ENCODE measurements at places on chromosomes 12 and 14.

DNA sequence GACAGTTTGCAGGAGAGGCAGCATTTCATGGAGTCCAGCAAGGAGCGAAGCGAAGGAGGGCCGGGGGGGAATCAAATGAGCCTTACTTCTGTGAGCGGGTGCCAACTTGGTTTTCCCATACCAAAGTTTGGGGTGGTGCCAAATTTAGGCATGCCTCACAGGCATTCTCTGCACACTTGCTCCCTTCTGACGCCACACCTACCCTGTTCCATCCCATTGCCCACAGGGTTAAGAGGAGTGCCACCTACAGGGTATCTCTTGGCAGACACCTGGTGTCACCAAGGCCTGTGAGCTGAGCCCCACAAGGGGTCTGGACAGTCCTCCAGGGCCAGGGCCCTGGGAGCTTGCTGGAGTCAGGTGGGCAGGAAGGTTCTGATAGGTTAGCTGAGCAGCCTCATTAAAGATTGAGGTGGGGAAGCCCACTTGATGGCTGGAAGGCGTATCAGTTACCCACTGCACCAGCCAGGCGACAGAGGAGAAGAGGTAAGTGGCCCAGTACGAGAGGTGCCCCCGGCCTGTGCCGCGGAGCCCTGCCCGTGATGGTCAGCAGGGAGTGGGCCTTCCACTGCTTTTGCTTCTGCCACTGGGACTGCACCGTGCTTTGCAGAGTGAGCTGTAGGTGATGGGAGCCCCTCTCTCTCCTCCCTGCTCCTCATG is 45.2 kb downstream of the DEGS2 start:
- no peak for DNase-seq

DNA sequence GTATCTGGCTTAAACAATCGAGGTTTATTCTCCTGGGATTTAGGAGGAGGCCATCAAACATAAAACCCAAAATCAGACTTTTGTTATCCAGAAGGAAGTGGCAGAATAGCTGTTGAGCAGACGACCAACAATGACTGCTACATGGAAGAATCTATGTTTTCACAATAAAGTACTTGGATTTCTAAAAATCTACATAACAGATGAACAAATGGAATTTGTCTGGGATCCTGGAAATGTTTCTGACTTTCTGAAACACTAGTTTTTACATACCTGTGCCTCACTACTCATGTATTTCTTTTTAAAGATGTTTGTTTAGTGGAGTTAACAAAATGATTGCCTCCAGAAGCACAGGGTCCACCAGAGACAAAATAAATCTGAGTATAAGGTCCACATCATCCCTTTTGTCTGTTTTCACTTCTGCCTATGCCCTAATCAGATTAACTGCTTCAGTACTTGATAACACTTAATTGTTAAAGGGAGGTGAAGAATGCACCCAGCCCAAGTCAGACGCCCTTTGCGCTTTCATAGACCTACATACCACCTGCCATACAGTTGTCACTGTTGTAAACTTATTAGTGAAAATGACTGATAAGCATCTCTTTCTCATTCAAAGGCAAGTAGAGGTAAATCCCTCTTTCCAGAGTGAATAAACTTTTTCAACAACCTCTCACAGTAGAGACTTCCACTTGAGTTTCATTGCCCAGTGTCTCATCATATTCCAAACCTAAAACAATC is 164.6 kb downstream of the EGLN3 start:
- DNase-seq, result peak; percentile 40

DNA sequence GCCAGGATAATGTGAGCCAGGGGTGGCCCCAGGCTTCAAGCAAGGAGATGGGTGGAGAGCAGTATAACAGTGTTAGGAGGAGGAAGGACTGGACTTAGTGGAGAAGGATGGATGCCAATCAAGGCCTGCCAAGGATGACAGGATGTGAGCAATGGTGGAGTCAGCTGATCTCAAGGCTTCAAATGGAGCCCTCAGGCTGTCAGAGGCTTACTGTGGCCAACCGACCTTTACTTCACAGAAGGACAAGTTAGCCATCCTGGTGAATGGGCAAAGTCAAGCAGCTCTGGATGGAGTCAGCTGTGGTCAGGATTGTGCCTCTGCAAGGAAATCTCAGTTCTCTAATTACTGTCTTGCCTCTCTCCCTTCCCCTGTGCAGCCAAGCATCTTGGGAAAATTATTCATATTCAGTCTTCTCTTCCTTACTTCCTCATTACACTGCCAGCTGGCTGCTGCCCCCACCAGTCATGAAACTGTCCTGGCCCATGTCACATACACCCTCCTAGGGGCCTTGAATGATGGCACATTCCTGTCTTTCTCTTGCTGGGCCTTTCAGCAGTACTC is 7.6 kb upstream of the STAT6 start:
- DNase-seq, result no peak

DNA sequence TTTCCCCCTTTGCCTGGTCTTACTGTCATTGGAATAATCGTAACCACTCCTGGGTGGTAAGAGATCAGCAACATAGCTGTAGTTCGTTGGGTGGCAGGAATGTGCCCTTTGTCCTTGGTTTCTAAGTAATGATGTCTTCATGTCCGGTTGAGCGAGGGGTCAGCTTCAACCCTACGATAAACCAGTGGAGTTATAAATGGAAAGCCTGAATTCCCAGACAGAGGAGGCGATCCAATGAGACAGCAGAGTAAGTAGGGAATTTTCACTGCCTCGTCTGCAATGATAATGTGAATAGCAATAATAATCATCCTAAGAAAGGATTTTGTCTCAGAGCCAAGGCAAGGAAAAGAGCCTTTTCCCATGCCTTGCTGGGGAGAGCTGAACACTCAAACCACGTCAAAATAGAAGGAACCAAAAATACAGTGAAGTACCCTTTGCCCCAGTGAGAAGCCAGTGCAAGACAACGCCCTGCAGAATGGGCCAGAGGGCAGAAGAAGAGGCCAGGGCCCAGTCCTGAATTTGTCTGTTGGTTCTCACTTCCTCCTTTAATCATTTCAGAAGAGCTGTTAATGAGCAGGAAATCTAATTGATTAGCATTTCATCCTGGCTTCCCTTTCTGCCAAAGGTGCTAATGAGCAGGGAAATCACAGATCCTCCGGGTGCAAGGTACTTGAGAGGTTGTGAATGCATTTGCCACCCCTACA is 330.7 kb downstream of the CACNA1C start:
- no peak for DNase-seq

- no peak for DNase-seq
Measured at GRCh38 chr12:92718483-92718990, 15.7 kb downstream of the PLEKHG7 start.

DNA sequence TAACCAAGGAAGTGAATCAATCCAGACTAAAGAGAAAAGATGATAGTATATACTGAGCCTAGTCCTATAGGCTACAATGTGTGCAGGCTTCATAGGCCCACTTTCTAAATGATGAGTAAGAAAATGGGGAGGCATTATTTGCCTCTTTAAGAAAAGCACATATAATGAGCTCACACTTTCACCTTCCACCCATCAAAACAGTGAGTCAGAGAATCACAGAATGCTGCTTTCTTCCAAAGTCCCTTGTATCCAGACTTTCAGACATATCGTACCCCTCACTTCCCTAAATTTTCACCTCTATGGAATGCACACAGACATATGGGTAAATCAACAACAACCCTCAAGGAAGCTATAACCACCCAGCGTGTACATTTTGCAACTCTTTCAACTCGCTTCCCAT is 286.4 kb upstream of the PRKD1 start:
- DNase-seq, result peak; percentile 20

- no peak for DNase-seq
Measured at GRCh38 chr12:51017452-51017851, 8.7 kb downstream of the SLC11A2 start.

DNA sequence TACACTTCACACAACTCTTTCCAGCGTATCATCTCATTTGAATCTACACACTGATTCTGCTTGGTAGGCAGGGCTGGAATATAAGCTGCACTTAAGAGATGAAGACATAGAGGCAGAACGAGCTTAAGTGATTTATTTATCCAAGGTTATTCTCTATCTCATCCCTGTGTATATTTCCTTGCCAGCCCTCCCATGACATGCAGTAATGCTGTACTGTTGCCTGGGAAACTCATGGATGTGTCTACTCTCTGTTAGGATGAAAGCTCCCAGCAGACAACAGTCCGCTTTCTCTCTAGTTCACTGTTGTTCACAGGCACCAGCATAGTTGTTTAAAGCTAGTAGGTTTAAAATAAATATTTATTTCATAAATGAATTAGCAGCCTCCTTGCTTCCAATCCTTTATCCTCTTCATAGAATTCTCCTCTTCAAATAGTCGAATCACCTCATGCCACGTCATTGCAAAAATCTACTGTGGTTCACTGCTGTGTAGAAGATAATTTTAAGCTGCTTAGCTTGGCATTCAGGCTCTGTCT is 25.4 kb downstream of the FGF6 start:
- DNase-seq, result no peak

DNA sequence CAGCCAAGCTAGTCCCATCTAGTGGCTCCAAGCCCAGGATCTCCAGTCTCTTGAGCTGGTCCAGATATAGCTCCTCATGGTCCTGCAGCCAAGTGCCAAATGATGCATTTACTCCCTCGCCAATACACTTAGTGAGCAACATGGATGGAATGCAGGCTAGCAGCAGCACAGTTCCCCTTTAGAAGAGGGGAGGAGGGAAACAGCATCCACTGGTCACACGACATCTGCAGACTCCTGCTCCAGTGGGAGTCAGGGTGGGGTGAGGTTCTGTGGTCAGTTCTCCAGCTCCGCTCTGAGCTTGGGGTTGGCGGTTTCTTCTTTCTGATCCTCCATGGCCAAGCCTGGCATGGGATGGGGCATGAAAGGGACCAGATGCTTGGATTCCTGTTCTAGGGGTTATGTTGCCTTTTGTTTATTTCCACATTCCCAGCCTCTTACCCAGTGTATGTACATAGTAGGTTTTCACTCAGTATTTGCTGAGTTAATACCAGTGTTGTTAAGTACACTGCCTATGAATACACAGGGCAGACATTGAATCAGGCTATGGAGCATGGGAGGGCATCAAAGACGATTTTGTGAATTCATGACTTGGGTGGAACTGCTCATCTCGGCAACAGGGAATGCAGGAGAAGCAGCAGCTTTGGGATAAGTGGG is 57.3 kb downstream of the GALNT16 start:
- peak; percentile 99 for DNase-seq

DNA sequence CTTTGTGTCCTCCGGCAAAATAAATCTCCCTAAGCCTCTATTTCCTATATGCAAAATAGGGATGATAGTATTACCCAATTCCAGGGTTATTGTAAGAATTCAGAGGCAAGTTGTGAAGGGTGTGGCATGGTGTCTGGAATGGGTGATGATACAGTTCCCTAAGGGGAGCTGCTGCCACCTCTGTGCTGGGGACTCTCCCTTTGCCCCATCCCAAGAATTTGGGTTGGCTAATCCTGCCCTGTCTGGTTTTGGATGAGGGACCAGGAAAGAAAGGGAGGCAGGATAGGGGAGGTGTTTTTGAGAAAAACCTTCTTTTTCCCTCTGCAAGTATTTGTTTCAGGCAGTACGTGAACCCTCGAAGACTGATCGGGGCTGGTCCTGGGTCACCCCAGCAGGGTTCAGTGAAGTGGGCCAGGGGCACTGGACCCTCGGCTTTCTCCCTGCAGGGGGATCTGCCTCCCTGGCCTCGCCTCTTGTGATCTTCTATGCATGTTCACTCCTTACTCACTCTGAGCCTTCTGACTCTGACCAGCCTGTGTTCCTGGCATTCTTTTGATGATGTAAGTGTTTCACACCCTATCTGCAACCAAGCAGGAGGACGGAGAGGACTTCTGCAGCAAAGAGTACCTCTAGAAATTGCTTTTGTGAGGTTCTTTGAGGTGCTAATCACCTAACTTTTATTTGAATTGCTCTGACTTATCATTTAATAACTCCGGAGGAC is 60.8 kb downstream of the RASSF3 start:
- DNase-seq, result peak; percentile 60

- DNase-seq, result no peak
Measured at GRCh38 chr12:21809100-21809499, 34.6 kb upstream of the KCNJ8 start.

DNA sequence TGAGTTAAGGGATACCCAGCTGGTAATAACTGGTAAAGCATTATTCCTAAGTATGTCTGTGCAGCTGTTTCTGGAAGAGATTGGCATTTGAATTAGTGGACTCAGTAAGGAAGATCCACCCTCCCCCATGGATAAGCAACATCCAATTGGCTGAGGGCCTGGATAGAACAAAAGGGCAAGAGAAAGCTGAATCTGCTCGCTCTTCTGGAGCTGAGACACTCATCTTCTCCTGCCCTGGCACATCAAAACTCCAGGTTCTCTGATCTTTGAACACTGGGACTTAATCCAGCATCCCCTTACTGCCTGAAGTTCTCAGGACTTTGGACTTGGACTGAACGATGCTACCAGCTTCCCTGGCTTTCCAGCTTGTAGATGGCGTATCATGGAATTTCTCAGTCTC is 63.1 kb upstream of the CNOT2 start:
- no peak for DNase-seq

DNA sequence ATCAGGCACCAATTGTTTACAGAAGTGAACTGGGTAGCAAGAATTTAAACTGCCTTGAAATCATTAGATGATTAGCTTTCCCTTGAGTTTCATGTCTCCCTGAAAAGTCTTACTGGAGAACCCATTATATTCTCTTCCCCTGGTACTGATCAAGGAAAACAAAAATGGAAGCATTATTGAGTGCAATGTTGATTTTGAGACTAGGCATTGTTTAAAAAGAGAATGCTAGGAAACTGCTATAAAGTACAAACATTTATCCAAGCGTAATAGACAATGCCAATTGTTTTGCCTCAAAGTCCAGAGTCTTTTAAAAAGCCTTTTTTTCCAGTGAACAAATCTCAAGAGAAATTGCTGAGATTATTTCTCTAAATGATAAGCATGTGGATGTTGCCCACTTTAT is 197.0 kb downstream of the CCER1 start:
- no peak for DNase-seq

- DNase-seq, result peak; percentile 85
Measured at GRCh38 chr12:93918262-93918661, 230.1 kb upstream of the PLXNC1 start.

DNA sequence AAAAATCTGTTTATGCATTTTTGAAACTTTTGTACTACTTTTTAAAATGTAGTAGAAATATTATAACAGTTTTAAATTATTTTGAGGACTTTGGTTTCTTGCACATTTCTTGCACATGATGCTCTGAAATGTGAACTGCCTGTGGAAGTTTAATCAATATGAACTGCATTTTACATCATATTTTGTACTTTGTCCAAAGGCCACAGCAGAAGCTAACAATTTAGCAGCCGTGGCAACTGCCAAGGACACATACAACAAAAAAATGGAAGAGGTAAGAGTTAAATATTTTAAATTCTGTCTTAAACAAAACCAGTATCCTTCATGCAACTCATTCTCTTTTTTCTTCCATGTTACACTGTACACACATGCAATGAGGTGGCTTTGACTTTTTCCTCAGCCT is 45.1 kb downstream of the SAV1 start:
- DNase-seq, result peak; percentile 70
